NCI-H1417 treated with DMSO at 0.1 percent for 48 hours (cell line): ENCODE measurements at places on chromosomes 3 and 15.

- no peak for DNase-seq
These were observed 12.3 kb upstream of the MB21D2 start for GRCh38 chr3:192929755-192930547.

DNA sequence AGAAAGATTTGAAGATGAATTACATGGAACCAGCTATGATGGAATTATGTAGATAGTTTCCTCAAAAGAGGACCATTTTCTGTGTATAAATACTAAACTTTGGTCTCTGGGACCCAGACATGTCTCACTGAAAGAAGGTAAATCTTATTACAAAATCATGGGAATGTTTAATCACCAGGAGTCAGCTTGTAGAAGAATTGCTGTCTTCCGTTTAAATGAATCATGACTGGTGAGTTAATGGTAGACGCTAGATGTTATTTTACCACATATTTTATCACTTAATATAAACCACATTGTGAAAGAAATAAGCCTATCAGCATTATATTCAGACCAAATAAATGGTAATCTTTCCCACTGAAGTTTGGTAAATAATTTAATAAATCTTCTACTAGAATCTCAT is 322.3 kb upstream of the SUCLG2 start:
- DNase-seq: no peak

GRCh38 chr3:115512565-115513415 is 110.5 kb upstream of the GAP43 start:
- DNase-seq: peak; percentile 42

GRCh38 chr3:27378331-27378730 is 9.1 kb upstream of the NEK10 start:
- no peak for DNase-seq

- DNase-seq: no peak
These were observed 10.3 kb downstream of the CTNNB1 start for GRCh38 chr3:41209646-41210045.

DNA sequence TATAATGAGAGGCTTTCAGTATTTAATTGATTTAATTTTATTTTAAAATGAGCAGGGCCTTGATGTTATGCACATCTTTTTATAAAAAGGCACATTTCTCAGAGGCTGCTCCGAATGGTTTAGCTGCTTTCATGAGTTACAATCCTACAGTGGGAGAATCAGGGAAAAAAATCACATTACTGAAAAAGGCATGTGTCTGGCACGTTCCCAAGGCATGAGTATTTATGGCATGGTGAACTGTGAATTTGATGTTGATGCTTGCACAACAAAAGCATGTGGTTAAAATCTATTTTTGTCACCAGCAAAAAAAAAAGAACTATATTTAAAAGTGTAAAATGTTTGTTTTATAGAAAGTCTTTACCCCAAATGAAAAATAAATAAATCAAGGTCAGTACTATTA is 485.2 kb upstream of the ROBO2 start:
- DNase-seq: no peak

DNA sequence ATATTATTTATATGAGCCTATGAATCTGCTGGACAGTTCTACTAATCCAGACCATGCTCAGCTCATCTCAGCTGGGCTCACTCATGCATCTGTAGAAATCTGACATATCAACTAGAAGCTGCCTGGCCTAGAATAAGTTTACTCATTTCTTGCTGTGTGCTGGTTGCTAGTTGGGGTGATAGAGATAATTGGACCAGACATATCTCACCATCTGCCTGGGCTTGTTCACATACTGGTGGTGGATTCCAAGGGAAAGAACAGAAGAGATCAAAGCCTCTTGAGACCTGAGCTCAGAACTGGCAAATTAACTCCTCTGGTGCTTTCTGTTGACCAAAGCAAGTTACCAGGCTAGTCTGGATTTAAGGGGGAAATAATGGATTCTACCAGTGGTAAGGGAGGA is 109.1 kb downstream of the NSUN3 start:
- no peak for DNase-seq

- no peak for DNase-seq
These were observed 69.3 kb downstream of the MESD start for GRCh38 chr15:80920271-80920699.
